ENCODE measurements at places on chromosomes 11 and 22. TPM values are rescaled to one million over a fixed set of nuclear protein-coding genes. Genes with fewer than 3 reads are reported as not detected.

The TBX10 gene
- total RNA-seq = not detected

The PNPLA3 gene
- 0.39 TPM for total RNA-seq

The SMIM38 gene
- 0.39 TPM for total RNA-seq

The GUCY1A2 gene
- 11.4 TPM for total RNA-seq

The SCGB1C1 gene
- total RNA-seq = not detected

The NTM gene
- total RNA-seq = 45.8 TPM

The ASRGL1 gene
- total RNA-seq = not detected

The HPX gene
- 2.4 TPM for total RNA-seq

The GLYATL1 gene
- not detected for total RNA-seq

The MYEOV gene
- not detected for total RNA-seq

The ZNF70 gene
- total RNA-seq = 6.5 TPM

The SYTL2 gene
- total RNA-seq = 2.7 TPM

The HBG2 gene
- not detected for total RNA-seq

The PKDREJ gene
- total RNA-seq = under 0.01 TPM

The APOA5 gene
- total RNA-seq = not detected

The MUC5AC gene
- total RNA-seq = under 0.01 TPM

The HEPN1 gene
- not detected for total RNA-seq

The LTO1 gene
- 17.3 TPM for total RNA-seq

The ANO1 gene
- total RNA-seq = 36.7 TPM

The VPS26B gene
- 42.0 TPM for total RNA-seq

The SLC22A9 gene
- not detected for total RNA-seq

The PKP3 gene
- 687 TPM for total RNA-seq

The FERMT3 gene
- 0.43 TPM for total RNA-seq

The WDR74 gene
- 86.8 TPM for total RNA-seq

The MOB2 gene
- total RNA-seq = 32.3 TPM

The P2RY2 gene
- 16.3 TPM for total RNA-seq

The ANKRD13D gene
- 28.1 TPM for total RNA-seq

The SOX10 gene
- not detected for total RNA-seq

The LAMTOR1 gene
- 136 TPM for total RNA-seq

The SLC17A6 gene
- total RNA-seq = not detected

The IFITM10 gene
- total RNA-seq = 0.79 TPM

The APOBEC3H gene
- total RNA-seq = 1.2 TPM

The MLC1 gene
- total RNA-seq = under 0.01 TPM

The NDUFA6 gene
- total RNA-seq = 42.7 TPM

The RAG2 gene
- not detected for total RNA-seq

The TRPC6 gene
- total RNA-seq = not detected

The SEC14L6 gene
- not detected for total RNA-seq

The FOSL1 gene
- 1.1 TPM for total RNA-seq

The SLC29A2 gene
- total RNA-seq = 0.39 TPM

The ZNF215 gene
- total RNA-seq = 2.7 TPM

The DEPDC7 gene
- 38.9 TPM for total RNA-seq

The BIK gene
- 3.5 TPM for total RNA-seq

The MMP7 gene
- not detected for total RNA-seq

The DEFB131B gene
- not detected for total RNA-seq
